Fibroblast of lung (primary cell): ENCODE measurements at places on chromosomes 2 and 18.

DNA sequence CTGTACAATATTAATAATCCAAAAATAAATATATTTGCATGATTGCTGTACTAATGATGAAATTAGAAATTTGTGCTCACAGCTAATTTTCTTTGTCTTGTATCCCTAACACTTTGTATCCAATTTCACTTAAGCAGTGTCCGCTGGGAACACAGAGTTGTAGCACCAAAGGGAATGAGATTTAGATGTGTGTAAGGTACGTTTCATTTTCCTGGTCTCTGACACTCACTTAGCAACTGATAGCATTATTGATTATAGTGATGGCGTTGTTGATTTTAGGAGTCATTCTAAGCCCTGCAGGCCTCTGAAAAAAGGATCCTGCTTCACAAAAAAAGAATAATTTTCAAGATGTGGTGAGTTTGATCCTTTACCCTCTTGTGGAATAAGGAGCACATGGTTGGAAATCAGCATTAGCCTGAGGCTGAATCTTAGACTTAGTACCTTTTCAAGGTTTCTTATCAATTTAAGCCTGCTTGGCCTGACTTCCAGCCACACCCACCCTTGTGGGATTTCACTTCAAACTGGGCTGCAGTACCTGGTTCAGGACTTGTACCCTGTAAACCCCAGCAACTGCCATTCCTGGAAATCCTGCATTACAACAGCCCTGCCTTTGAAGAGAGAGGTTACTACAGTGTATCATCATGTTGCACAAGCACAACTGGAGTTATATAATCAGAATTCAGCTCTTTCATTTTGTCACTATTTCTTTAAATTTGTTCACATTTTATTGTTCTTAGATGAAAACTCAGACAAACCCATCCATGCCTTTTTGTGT lies 116.2 kb downstream of the RND3 start:
- no peak for DNase-seq

- DNase-seq: no peak
Measured at GRCh38 chr2:105442721-105443120, 43.9 kb upstream of the FHL2 start.

DNA sequence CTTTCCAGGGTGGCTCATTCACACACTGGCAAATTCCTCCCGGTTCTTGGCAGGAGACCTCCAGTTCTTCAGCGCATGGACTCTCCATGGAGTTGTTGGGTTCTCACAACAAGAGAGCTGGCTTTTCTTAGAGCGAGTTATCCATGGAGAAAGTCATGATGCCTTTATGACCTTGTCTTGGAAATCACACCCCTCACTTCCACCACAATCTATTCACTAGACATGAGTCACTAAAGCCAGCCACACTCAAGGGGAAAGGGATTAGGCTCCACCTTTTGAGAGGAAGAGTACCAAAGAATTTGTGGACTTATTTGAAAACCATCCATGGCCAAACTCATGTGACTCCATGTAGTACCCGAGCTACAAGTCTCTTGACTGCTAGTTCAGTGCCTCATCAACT lies 160.5 kb downstream of the SETBP1 start:
- no peak for DNase-seq

- DNase-seq: no peak
Measured at GRCh38 chr2:32229635-32230034, 35.1 kb downstream of the NLRC4 start.
